Mesenchymal stem cell (in vitro differentiated cells and primary cell): ENCODE measurements at places on chromosomes 16 and 17.

- no peak for DNase-seq
Measured at GRCh38 chr17:45144199-45145034, 3.9 kb upstream of the HEXIM1 start.

DNA sequence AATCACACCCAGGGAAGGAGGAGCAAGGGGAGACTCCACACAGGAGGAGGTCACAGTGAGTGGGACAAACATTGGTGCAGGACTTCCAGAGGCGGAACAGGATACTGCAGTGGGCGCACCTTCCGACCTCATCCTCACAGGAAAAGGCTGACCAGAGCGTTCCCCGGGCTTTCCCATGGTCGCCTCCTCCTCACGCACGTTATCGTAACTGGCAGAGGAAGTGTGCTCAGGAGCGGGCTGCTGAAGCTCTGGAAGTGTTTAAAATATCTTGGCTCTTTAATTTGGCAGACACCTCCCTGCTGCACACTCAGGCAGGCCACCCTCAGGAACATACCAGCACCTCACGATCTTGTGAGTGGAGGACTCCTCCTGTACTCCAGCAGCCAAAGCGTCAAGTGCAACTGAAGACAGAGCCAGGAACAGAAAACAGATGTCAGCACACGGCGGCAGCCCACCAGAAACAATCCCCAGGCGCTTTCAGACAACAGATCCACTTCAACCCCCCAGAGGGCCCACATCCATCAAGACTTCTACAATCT is 17.5 kb downstream of the FANCA start:
- no peak for DNase-seq

GRCh38 chr16:7090628-7091115 is 242.0 kb upstream of the RBFOX1 start:
- DNase-seq = no peak

DNA sequence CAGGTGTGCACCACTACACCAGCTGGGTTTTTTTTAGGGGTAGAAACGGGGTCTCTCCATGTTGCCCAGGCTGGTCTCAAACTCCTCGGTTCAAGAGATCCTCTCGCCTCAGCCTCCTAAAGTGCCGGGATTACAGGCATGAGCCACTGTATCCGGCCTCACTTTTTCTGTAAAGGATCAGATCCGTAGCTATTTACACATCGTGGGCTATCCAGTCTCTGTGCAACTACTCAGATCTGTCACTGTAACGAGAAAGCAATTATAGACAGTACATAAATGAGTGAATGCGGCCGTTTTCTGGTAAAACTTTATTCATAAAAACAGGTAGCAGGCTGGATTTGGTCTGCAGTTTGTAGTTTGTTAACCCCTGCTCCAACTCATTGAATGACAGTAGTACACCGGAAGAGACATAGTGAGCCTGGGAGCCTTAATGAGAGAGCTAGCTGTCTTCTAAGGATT is 44.5 kb downstream of the VMP1 start:
- DNase-seq = no peak

- DNase-seq = peak; percentile 22
Measured at GRCh38 chr16:57324749-57325148, 33.8 kb upstream of the CCL22 start.

DNA sequence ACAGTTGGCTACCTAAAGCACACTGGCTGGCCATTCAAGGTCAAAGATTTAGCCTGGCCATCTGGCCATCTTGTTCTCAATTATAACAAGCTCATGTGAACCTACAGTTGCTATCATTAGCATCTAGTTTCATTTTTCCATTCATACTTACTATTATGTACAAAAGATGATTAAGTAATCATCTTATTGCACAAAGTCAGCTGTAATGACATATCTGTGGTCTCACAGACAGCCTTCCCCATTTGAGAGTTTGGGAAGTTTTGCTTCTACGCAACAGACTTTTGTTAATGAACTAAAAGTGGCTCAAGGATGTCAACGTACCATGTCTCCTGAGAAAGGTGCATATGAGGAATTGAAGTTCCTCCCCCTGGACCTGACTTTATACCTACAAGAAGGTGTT is 51.3 kb downstream of the HS3ST3B1 start:
- DNase-seq = peak; percentile 51

- no peak for DNase-seq
Measured at GRCh38 chr17:57697197-57697596, 47.9 kb downstream of the CCDC182 start.

DNA sequence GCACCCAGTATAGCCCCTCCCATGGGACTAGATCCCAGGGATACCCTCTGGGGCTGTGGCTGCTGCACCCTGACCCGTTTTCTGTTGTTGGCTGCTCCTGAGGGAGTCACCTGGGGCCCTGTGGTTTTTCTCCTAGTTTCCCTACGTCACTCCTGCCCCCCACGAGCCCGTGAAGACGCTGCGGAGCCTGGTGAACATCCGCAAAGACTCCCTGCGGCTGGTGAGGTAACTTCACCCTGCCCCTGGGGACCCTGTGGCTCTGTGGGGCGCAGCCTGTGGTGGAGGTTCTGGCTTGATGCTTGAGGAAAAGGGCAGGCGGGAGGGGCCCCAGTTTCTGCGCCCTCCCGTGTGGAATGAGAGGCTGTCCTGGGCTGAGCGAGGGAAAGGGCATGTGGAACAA is 27.2 kb downstream of the MGRN1 start:
- DNase-seq = no peak

GRCh38 chr17:60240290-60240689 is 90.5 kb downstream of the CA4 start:
- DNase-seq = no peak

DNA sequence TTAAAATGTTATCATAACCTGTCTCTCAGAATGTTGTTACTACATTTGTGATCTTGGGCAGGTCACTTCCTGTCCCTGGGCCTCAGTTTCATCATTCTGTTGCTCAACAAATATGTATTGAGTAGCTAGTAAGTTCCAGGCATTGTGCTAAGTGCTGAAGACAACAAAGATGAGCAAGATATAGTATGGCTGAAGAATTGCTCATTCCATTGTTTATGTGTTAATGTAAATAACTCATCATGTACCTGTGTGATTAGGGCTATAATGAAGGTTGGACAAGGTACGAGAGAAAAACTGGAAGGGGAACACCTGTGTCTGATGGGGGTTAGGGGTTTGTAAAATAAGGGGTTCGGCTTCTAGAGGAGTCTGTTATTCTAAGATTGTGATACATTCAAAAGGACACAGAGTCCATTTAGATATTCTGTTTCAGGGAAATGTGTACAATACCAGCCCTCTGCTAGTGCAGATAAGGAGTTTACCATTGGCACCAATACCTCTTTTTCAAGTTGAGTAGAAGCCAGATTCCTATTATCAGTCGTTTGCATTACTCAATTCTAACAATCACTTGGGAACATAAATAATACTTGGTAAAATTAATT is 20.0 kb downstream of the TUBG1 start:
- DNase-seq = no peak

DNA sequence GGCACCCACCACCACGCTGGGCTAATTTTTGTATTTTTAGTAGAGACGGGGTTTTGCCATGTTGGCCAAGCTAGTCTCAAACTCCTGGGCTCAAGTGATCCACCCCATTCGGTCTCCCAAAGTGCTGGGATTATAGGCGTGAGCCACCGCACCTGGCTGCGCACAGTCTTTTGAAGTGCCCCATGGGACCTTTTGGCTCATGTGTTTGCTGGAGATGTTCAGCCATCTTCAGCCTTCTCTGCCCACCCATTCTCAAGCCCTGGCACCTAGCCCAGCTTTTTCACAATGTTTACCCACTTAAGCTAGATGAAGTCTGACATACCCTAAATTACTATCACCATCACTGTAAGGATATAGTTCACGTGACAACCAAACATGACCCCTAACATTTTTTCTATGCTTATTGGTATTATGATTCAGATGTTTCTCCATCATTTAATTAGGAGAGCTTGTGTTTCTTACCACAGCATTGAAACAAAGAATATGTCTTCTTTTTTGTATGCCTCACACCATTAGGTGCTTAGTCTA is 32.3 kb downstream of the PECAM1 start:
- DNase-seq = no peak

DNA sequence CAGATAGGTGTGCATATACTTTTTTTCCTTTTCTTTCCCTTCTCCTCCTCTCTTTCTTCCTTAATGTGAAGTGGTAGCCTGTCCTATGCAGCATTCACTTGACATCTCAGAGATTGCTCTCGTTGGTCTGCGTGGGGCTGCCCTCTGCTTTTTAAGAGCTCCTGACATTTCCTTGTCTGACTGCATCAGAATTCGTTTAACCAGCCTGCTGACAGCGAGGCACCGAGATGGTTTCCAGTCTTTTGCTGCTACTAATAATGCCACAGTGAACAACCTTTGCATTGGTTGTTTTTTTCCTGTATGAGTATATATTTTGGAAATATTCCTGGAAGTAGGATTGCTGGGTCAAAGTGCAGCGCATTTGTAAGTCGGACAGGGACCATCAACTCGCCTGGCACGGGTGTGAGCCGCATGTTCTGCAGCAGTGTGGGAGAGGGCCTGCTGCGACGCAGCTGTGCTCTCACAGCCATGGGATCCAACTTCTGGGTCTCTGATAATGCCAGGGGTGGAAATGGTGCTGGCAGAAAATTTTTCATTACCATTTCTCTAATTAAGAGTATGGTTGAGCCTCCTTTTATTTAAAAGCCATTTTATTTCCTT is 154.3 kb downstream of the SNX29 start:
- no peak for DNase-seq

DNA sequence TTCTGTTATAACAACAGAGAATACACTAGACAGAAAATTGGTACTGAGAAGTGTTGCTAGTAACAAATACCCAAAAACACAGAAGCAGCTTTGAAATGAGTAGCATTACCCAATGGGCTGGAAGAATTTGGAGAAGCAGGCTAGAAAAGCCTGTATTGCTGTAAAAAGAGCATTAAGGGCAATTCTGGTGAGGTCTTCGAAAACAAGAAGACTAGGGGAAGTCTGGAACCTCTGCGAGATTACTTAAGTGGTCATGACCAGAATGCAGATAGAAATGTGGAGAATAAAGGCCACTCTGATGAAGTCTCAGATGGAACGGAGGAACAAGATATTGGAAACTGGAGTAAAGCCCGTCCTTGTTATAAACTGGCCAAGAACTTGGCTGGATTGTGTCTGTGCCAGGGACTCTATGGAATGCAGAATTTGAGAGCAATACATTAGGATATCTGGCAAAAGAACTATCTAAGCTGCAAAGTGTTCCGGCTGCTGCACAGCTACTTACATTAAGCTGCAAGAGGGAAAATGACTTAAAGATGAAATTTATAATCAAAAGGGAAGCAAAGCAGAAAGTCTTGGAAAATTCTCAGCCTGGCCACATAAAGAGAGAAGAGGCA is 44.9 kb upstream of the PEMT start:
- no peak for DNase-seq

DNA sequence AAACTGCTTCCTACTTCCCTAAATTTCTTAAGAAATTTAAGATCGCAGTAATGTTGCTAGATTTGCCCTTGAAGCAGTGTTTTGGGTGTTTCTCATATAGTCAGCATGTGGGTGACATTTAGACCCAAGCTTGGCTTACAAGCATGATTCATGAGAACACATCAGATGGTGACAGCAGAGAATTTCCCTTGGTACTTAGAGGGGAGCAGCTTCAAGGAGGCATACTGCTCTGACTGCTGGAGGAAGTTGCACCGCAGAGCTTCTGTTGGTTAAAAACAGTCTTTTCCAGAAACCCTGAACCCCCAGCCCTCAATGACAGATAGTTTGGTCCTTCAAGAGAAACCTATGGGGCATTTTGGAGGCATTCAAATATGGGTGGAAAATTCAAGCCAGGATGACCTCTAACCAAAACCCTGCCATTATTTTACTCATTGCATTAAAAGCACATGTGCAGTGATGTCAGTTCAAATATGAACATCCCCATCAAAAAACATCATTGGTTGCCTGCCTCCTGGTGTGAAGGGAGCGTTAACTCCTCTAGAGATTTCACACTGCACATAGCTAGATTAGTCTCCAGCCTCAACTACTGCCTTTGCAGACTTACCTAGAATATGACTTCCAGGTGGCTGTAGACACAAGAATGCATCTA is 201.5 kb upstream of the CACNG5 start:
- DNase-seq = peak; percentile 44

- no peak for DNase-seq
Measured at GRCh38 chr17:64628641-64629040, 33.5 kb downstream of the SMURF2 start.

GRCh38 chr16:69083306-69083941 is 22.0 kb upstream of the HAS3 start:
- DNase-seq = no peak

GRCh38 chr17:57657211-57657610 is 87.9 kb downstream of the CCDC182 start:
- DNase-seq = no peak

DNA sequence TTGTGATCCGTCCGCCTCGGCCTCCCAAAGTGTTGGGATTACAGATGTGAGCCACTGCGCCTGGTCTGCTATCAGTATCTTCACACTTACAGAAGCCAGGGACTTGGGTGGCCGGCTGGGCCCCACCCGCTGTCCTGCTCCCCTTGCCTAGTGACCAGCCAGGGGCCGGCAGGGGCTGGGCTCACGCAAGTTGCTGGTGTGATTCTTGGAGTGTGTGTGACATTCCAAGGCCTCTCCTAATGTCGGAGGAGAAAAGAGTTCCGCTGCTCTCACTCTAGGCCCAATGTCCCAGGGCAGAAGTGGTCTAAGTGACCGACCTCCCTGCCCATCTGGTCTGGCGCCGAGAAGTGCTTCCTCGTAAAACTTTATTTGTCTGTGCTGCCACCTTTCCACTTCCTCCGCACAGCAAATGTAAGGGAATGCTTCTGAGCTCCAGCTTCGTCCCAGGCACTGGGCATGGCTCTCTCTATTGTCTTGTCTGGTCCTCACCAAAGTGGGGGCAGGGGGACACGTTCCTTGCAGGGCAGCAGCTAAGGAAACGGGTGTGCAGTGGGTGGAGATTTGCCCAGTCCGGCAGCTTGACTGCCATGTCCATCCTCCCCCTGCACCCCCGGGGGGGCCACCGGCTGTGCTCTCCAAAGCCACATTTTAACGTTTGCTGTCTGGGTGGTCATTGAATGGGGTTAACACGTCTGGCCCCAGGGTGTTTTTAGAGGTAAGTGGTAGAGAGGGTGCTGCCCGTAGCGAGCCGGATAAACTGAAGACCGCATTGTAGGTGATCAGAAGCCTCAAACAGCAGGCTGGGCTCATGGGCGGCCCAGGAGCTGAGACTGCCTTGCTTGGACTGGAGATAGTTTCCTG is 7.8 kb upstream of the GSE1 start:
- no peak for DNase-seq

DNA sequence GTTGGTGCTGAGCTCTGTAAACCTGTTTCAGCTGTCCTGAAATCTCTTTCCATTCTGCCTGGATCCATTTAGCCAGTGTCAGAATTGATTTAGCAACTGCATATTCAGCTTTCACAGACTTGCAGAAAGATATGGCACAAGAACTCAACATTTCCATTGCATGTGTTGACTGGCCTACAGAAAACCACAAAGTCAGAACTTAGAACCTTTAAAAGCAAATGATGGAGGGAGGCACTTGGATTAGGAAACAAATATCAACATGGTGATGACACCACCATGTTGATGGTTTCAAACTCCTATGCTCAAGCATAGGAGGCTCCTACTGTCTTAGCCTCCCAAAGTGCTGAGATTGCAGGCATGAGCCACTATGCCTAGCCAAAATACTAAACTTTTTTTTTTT is 52.3 kb upstream of the ARL6IP1 start:
- peak; percentile 50 for DNase-seq
